ENCODE measurements at places on chromosomes 11 and 22. TPM values are rescaled to one million over a fixed set of nuclear protein-coding genes. Genes with fewer than 3 reads are reported as not detected.

- no peak for DNase-seq
Observed at GRCh38 chr11:124098141-124098540, 17.1 kb upstream of the VWA5A start.

DNA sequence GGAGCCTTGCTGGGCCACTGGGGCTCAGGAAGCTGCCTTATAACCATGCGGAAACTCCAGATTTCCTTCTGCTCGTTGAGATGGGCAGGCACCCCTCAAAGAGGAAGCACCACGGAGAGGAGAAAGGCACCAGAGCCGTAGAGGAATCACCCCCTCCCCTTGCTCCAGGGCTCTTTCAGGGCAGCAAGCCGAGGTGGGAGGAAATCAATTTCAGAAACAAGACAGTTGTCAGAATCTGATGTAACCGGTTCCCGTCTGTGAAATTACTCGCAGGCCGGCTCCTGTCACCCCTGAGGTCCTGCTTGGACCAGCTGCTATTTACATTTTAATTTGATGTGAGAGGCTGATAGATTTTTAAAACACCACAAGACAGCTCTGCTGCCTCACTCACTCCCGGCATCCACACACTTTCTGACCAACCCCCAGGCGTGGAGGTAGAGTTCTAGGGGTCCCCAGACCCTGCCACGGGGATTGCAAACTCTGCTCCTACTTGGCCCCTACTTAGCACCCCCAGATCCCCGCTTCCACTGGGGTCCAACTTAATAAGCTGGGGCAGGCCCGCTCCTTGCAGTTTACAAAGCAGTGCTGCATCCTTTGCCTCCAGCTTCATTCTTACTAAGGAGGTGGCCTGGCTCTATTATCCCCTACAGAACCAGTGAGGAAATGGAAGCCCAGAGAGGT is 162.5 kb downstream of the CEP164 start:
- DNase-seq, result no peak

DNA sequence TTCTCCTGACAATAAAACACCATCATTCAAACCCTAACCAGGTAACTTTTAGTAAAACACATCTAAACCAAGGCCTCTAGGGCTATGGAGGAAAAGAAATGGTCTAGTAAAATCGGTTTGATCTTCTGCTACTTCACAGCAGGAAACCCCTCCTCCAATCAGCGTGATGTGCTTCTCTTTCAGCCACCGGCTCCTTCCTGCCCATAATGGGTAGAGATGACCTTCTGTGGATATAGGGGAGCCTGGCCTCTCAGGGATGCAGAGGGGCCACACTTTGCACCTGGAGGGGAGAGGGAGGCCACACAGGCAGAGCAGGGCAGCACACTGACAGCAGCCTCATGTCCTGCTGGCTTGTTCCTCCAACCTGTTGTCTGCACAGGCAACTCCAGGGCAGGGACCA is 6.9 kb downstream of the EHD1 start:
- no peak for DNase-seq

GRCh38 chr11:130171534-130171933 is 12.0 kb downstream of the ST14 start:
- DNase-seq, result no peak

GRCh38 chr11:34600339-34601084 is 20.4 kb upstream of the EHF start:
- DNase-seq, result peak; percentile 86

GRCh38 chr11:95035316-95035715 is 10.3 kb downstream of the KDM4E start:
- DNase-seq, result no peak

DNA sequence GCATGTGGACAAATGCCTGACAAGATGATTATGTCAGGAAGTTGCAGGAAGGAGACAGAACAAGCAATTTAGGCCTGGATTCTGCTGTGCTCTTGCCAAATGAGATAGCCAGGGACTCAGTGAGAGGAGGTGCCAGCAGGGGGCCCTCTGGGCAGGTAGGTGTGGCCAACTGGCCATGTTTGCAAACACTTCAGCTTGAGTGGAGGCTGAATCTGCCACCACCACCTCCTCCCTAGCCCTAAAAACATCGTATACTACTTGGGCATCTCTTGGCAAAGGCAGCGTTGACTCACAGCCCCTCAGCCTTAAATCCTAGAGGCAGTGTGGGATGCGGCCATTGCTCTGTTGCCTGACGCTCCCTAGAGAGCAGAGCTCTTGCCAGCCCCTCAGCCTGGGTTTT is 95.1 kb upstream of the PLET1 start:
- peak; percentile 72 for DNase-seq

- peak; percentile 67 for DNase-seq
Observed at GRCh38 chr11:62909107-62909894, 11.9 kb downstream of the CHRM1 start.

DNA sequence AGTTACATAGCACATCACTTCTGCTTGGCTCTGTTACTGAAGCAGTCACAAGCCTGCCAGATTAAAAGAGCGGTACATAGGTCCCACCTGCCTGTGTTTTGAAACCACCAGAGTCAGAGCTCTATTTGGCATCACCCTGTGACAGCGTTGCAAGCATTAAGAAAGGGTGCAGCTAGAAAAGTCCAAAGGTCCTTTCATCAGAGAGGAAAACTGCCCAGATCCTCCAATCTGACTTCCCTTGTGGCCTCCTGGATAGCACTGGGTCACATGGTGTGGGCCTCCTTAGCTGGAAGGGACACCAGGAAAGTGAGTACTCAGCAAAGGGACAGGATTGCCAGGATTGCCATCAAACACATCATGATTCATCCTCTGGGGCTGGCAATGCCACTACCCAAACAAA is 22.9 kb downstream of the STX3 start:
- DNase-seq, result peak; percentile 47

DNA sequence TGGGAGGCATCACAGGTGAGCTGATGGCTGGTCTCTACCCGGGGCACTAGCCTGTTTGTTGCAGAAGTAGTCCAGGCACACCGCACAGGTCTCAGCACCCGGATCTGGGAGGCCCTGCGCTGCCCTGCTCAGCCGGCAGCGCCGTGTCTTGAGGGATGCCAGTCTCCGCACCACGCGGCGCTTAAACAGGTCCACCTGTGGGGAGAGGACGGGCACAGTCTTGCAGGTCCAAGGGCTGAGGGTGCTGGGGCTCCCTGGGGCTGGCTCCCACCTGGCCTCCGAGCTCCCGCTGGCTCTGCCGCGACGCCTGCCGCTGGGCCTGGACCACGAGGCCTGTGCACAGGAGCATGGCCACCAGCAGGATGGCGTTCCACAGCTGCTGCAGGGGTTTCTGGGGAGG is 7.2 kb downstream of the RNF215 start:
- no peak for DNase-seq

DNA sequence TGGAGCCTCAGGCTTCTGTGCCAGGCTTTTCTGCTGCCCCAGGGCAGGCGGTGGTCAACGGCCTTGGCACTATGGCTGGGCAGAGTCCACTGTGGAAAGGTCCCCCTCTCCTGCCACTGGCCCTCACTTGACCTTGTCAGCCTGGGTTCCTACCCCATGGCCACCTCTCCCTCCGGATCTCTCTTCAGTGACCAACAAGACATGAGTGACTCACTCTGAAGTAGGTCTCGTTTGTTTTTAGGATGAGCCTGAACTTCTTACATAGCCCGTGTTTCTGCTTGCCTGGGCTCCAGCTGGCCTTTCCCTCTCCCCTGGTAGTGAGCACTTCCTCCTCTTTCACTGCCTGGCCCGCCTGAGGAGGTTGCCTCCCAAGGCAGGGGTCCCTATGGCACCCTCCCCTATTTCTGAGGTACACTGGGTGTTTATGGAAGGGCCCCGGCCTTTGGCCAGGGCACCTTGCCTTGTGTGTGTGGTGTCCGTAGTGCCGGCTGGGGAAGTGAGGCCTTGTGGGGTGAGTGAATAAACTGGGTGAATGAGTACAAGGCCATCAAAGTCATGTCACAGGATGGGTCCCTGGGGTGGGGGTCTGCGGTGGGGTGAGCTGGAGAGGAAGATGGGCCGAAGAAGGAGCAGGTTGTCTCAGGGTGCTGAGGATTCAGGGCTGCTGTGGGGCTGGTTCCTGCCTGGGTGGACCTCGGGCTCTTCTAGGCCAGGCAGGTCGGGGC is 5.0 kb downstream of the SHANK3 start:
- DNase-seq, result no peak

GRCh38 chr22:17576470-17576869 is 13.2 kb downstream of the SLC25A18 start:
- peak; percentile 99 for DNase-seq

- DNase-seq, result no peak
Observed at GRCh38 chr11:63427971-63428508, 58.5 kb downstream of the SLC22A9 start.

DNA sequence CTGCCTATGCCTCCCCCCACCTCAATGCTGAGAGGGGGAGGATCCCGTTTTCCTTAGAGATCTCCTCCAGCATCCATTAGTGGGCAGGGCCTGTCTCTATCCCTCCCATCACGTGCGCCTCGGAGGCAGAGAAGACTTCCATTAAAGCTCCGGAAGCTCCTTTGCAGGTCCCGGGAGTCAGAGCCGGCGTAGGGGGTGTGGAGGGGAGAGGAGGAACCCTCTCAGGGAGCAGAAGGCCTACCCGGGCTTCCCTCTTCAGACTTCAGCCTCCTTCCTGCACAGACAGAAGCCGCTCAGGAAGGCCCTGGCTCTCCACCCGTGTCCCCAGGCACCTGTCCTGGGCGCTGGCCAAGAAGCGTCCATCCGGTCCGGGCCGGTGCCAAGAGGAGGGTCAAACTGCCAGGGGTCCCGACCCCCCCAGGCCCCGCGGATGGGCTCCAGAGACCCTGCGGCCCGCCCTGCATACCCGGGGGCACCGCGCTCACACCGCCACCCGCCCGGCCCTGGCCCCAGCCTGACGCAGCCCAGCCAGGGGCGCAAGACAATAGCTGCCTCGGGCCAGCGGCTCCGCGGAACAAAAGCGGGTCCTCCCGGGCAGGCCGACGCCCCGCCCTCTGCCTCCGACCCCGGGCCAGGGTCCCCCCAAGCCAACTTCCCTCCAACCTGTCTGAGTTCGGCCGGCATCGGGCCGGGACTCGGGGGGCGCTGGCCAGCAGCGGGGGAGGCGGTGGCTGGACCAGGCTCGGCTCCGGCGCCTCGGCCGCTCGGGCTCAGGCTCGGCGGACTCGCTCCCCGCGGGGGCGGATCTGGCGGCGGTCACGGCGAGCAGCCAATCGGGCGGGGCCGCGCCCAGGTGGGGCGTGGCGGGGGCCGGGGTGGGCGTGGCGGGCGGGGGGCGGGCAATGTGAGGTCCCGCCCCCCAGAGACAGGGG is 29.9 kb downstream of the ARVCF start:
- DNase-seq, result peak; percentile 58

DNA sequence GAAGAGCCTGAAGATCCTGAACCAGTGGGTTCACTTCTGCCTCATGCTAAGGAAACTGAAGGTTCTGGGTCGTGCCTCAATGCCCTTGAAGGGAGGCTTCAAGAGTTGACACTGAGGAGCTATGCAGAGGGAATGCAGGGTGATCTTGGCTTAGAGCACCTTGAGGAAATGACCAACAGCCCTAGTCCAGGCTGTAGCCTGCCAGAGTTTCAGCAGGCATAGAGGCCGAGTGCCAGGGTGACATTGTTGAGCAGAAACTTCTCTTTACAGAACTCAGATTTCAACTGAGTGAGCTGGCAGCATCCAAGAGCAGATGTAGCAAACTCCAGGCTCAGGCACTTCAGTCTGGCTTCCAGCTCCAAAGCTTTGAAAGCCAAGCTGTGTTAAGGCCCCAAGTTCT is 23.1 kb upstream of the CAPRIN1 start:
- DNase-seq, result peak; percentile 21

DNA sequence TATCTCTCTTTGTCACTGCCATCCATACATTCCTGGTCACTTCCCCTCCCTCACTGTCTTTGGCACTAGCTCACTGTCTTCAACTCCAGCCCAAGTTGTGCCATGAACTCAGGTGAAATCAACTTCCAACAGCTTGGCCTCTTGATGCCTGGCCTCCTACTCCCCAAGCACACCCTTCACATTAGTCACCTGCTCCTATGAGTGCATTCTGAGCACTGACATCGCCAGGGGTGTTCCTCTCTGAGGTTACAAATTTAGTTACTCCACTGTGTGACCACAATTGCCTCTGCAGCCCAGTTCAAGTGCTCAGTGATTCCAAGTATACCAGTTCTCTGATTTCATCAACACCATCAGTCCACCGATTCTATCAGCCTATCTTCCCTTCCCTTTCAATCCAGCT is 10.8 kb downstream of the DRD2 start:
- DNase-seq, result peak; percentile 29

- no peak for DNase-seq
Observed at GRCh38 chr11:120391292-120391691, 55.1 kb downstream of the ARHGEF12 start.

DNA sequence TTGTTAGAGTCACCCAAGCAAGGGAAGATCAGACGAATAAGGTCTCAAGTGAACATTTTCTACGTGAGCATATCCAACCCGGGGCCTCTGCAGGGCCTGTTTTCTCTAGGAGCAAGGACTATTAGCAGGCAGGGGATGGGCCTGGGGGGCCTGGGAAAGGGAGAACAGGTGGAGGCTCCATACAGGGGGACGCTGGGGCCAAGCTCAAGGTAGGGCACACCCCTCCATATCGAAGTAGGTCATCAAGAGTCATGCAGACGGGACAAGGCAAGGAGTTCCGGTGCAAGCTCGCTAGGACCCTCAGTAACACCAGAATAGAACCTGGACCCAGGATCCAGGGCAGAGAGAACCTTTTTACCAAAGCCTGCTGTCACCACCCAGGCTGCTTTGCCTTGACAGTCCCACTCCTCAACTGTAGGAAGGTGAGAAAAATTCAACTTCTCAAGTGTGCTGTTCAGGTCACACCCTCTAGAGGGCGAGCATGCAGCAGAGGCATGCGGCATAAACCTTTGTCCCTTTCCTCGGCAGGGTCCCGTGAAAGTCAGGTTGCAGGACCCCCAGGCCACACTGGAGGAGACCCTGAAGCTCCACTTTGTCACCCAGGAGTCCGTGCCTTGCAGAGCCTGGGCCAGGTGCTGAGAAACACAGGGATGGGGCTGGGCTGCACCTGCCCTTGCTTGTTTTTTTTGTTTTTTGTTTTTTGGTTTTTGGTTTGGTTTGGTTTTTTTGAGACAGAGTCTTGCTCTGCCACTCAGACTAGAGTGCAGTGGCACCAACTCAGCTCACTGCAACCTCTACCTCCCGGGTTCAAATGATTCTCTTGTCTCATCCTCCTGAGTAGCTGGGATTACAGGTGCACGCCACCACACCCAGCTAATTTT is 8.6 kb upstream of the APOBEC3B start:
- DNase-seq, result no peak

GRCh38 chr22:29224859-29225410 is 19.2 kb downstream of the EMID1 start:
- DNase-seq, result no peak

GRCh38 chr11:74325649-74326645 is 14.5 kb upstream of the P4HA3 start:
- DNase-seq, result peak; percentile 75

GRCh38 chr22:41696703-41697102 is 2.6 kb upstream of the MEI1 start:
- no peak for DNase-seq

Gene INPP5J
- 0.49 TPM for total RNA-seq

Gene CRYBB2
- total RNA-seq, result 0.30 TPM

Gene LRRC32
- not detected for total RNA-seq

Gene KCNQ1
- not detected for total RNA-seq

Gene PRRG4
- 4.4 TPM for total RNA-seq

Gene FAM227A
- 0.17 TPM for total RNA-seq

Gene DHCR7
- total RNA-seq, result 123 TPM

Gene LMO2
- total RNA-seq, result 0.84 TPM

Gene SHISAL1
- total RNA-seq, result 0.07 TPM

Gene LRP4
- total RNA-seq, result 1.1 TPM

Gene PGA3
- total RNA-seq, result not detected

Gene SLC35E4
- 7.6 TPM for total RNA-seq

Data from M059J (cell line).